Hair follicle dermal papilla cell (primary cell): ENCODE measurements at places on chromosomes 4 and X. TPM values are rescaled to one million over a fixed set of nuclear protein-coding genes. Genes with fewer than 3 reads are reported as not detected.

CT45A10 gene
- total RNA-seq, result not detected in 2 replicates

FGB gene
- total RNA-seq, result not detected in 2 replicates

C4orf46 gene
- total RNA-seq, result 14.3 and 14.4 TPM in 2 replicates

TCEAL6 gene
- total RNA-seq, result not detected in 2 replicates

FRMD7 gene
- 0.12 and 0.65 TPM in 2 replicates for total RNA-seq

RPA4 gene
- total RNA-seq, result 1.1 TPM in 2 replicates

STPG2 gene
- total RNA-seq, result 0.12 and 0.32 TPM in 2 replicates

TRPC5OS gene
- total RNA-seq, result not detected in 2 replicates

FAAH2 gene
- 0.24 and 0.32 TPM in 2 replicates for total RNA-seq

JADE3 gene
- 4.9 and 5.0 TPM in 2 replicates for total RNA-seq

CT55 gene
- total RNA-seq, result not detected in 2 replicates

NBDY gene
- 8.6 and 11.2 TPM in 2 replicates for total RNA-seq

TMEM187 gene
- total RNA-seq, result 7.0 and 7.3 TPM in 2 replicates

PABPC5 gene
- 3.4 and 4.1 TPM in 2 replicates for total RNA-seq

TCEAL2 gene
- total RNA-seq, result 0.65 and 0.73 TPM in 2 replicates

OPN1MW2 gene
- total RNA-seq, result not detected in 2 replicates

MAPK10 gene
- total RNA-seq, result 6.3 and 10.9 TPM in 2 replicates

HS6ST2 gene
- total RNA-seq, result 0.16 TPM in 1 of 2 replicates, not detected in the other

DMD gene
- 3.0 and 6.0 TPM in 2 replicates for total RNA-seq

SLITRK4 gene
- 0.61 and 0.97 TPM in 2 replicates for total RNA-seq

USP27X gene
- 3.6 and 3.9 TPM in 2 replicates for total RNA-seq

PAGE2B gene
- total RNA-seq, result not detected in 2 replicates

CWH43 gene
- total RNA-seq, result not detected in 2 replicates

PRKX gene
- 10.7 and 12.2 TPM in 2 replicates for total RNA-seq

PPP1R2C gene
- not detected in 2 replicates for total RNA-seq

PPP4R3C gene
- total RNA-seq, result not detected in 2 replicates

HTATSF1 gene
- 25.5 and 29.4 TPM in 2 replicates for total RNA-seq

MSANTD1 gene
- 0.85 and 1.3 TPM in 2 replicates for total RNA-seq

PAGE5 gene
- not detected in 2 replicates for total RNA-seq

PKD2 gene
- total RNA-seq, result 102 and 107 TPM in 2 replicates

NEUROG2 gene
- not detected in 2 replicates for total RNA-seq

GAGE13 gene
- total RNA-seq, result not detected in 2 replicates

HDX gene
- total RNA-seq, result 6.2 and 8.9 TPM in 2 replicates

ADH1A gene
- total RNA-seq, result not detected in 2 replicates

FRAS1 gene
- total RNA-seq, result 9.0 and 20.6 TPM in 2 replicates

CXCL1 gene
- total RNA-seq, result 78.3 and 166 TPM in 2 replicates

PDGFRA gene
- total RNA-seq, result 519 and 737 TPM in 2 replicates

SERPINA7 gene
- not detected in 2 replicates for total RNA-seq

FAM9B gene
- total RNA-seq, result not detected in 2 replicates

CLGN gene
- 0.32 and 1.2 TPM in 2 replicates for total RNA-seq
